ENCODE measurements at places on chromosomes 7 and 10. TPM values are rescaled to one million over a fixed set of nuclear protein-coding genes. Genes with fewer than 3 reads are reported as not detected.

The CAMK1D gene
- total RNA-seq = 13.7 TPM

The SSC4D gene
- 2.1 TPM for total RNA-seq

The SLF2 gene
- total RNA-seq = 29.6 TPM

The NEUROG3 gene
- total RNA-seq = not detected

The CEP55 gene
- total RNA-seq = 0.88 TPM

The CYP3A7 gene
- not detected for total RNA-seq

The NRP1 gene
- 243 TPM for total RNA-seq

The CCDC172 gene
- total RNA-seq = not detected

DNA sequence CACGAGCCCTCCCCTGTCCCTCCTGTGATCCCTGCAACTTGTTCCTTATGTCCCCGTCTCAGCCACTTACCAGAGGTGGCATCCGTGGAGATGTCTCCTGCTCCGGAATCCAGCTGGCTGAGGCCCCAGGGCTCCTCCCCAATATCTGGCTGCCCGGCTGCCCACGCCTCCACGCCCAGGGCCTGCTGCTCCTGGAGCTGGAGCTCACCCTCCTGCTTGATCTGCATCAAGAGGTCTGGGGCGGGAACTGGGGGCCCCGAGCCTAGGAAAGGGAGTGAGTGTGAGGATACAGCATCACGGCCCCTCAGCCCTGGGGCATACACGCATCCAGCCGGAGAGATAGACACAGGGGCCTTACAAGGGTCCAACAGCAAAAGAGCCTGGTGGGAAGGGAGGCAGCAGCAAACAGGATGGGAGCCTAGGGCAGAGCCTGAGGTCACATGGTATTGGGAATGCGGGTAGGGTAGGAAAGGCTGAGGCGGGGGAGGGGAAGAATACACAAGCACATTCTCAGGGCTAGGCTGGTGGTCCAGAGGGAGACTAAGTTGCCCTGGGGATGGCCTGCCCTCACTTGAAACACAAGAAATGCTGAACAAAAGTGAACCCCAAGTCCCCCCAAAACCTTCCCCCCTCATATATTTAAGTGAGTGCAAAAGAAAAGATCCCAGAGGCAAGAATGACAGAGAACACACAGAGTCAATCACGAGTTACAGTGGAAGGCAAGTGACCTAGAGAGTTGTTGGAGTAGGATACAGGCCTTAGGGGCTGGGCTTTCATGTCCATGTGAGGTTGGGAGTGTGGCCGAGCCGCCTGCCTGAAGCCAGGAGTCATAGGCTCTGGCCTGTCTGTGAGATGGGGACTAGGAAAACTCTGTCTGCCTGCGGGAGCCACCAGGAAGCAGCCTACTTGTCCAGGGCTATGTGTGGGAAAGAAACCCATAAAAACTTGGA is 16.9 kb upstream of the ZNF777 start:
- DNase-seq = peak; percentile 22

GRCh38 chr7:70678621-70679251 is 453.2 kb upstream of the GALNT17 start:
- DNase-seq = no peak

DNA sequence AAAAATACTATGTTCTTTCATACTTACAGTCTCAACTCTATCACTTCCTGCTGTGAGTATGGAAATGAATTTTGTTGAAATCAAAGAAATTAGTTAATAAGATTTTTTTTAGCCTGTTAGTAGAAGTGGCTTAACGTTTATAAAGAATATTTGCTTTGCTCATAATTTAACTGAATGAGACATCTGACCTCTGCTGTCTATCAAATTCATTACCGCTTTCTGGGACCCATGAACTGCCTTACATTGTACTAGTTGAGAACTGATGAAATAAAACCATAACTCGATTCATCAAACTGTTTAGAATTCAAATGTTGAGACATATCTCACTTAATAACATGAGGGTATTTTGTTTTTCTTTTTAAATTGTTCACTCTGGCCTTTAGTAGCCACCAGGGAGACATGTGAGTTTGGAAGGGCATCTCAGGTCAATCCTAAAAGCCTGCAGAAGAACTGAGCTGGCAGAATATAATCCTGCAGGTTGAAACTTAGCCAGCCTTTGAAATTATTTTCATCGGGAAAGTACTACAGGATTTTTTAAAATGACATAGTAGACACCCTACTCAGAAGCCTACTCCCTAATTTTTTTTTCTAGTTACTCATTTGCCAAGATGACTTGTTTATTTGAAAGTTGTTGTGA is 78.7 kb downstream of the KIAA1217 start:
- DNase-seq = no peak

DNA sequence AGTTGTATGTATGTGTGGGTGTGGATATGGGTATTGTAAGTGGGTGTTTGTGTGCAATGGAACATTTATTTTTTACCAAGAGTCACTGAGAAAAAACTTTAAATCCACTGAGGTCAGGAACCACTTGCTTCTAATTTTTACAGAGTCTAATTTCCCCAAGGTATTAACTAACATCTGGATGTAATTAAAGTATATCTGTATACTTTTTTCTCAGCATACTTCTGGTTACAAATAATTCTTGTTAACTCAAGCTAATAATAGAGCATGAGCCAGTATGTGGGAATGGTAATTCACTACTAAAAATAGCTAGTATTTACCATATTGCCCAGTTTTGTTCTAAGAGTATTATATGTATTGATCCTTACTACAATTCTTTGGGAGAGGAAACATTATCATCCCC is 24.6 kb upstream of the STEAP4 start:
- DNase-seq = no peak

DNA sequence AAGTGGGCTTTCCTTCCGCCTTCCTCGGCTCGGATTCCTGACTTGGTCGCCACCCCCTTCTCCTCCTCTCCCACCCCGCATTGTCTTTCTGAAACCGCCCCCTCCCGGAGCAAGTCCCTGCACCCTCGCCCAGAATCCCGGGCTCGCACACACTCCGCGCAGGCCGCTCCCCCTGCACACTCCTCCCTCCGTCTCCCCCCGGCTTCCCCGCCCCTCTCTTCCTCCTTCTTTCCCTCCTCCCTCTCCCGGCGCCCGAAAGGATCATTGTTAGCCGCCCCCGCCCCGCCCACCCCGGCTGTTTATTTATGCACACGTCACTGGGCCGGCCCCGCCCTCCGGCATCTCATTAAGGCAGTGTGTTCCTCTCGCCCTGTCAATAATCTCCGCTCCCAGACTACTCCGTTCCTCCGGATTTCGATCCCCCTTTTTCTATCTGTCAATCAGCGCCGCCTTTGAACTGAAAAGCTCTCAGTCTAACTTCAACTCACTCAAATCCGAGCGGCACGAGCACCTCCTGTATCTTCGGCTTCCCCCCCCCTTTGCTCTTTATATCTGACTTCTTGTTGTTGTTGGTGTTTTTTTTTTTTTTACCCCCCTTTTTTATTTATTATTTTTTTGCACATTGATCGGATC is at the start of gene TCF7L2:
Gene TCF7L2, plus strand, starts transcription at position 373 of the 633 bp plus-strand sequence. CDS start 510 bp downstream, outside the sequence.
- peak; percentile 99 for DNase-seq

GRCh38 chr10:33698033-33698432 is 363.6 kb upstream of the NRP1 start:
- DNase-seq = no peak

- DNase-seq = no peak
Observed at GRCh38 chr7:139054101-139054500, 18.3 kb upstream of the ZC3HAV1L start.

GRCh38 chr10:68074031-68074774 is 880 bp downstream of the HERC4 start:
- DNase-seq = no peak

- no peak for DNase-seq
Observed at GRCh38 chr7:112020800-112021199, 185.4 kb downstream of the DOCK4 start.

- no peak for DNase-seq
Observed at GRCh38 chr10:54826994-54827560, 26.0 kb upstream of the PCDH15 start.

GRCh38 chr10:107141524-107142061 is 22.9 kb downstream of the SORCS1 start:
- no peak for DNase-seq

GRCh38 chr10:63265222-63265617 is 132.1 kb downstream of the NRBF2 start:
- peak; percentile 53 for DNase-seq

DNA sequence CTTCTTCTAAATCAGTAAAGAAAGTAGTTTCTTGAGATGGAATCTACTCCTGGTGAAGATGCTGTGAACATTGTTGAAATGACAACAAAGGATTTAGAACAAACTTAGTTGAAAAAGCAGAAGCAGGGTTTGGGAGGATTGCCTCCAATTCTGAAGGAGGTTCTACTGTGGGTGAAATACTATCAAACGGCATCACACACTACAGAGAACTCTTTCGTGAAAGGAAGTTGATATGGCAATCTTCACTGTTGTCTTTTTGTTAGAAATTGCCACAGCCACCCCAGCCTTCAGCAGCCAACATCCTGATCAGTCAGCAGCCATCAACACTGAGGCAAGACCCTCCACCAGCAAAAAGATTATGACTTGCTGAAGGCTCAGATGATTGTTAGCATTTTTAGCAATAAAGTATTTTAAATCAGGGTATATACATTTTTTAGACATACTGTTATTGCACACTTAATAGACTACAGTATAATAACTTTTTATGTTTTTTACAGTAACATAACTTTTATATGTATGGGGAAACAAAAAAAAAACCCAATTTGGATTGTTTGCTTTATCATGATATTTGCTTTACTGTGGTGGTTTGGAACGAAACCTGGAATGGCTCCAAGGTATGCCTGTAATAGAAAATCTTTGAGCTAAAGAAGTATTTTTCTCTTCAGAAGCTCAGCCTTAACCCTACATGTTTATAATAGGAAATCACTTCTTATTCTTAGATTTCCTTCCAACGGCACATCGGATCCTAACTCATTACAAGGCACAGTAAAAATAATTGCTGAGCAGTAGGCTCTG is 257.3 kb downstream of the LRMDA start:
- DNase-seq = no peak

DNA sequence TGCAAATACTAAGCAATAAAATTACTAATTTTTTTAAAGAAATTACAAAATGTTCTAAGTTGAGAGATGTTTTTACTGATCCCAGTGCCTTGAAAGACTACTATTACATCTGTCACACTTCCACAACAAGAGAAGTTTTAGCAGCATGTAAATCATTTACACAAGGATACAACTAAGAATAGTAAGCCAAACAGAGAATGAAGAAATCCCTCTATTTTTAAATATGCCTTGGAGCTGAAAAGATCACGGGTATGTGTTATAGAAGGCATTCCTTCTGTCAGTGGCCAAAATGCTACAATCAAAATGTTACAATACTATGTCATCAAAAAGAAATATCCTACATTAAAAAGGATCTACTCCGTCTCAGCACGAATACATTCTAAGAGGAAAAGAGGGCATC is 52.6 kb downstream of the LARP4B start:
- DNase-seq = no peak

DNA sequence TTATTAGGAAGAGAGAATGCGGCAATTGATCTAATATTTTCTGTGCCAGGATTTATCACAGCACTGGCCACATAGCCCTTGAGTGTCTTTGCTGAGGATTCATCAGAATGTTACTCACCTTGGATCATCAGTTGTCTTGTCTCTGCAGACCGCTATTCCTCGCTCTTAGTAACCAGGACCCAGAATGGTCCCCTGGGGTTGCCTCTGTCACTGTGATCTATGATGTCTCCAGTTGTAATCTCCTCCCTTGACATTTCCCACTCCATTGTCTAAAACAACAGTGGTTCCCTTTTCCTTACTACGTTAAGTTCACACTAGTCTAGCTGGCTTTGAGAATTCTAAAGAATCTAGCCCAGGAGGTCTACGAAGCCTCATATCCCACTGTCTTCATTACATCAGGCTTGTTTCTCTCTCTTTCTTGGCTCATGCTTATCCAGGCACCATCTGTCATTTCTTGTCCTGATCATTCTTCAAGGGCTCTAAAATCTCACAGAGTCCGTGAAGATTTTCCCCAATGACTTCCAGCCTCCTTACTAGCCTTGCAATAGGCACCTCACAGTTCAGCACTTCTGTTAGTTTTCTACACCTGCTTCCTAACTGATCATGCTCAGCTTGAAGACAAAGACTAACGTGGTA is 125.8 kb downstream of the CUBN start:
- no peak for DNase-seq

DNA sequence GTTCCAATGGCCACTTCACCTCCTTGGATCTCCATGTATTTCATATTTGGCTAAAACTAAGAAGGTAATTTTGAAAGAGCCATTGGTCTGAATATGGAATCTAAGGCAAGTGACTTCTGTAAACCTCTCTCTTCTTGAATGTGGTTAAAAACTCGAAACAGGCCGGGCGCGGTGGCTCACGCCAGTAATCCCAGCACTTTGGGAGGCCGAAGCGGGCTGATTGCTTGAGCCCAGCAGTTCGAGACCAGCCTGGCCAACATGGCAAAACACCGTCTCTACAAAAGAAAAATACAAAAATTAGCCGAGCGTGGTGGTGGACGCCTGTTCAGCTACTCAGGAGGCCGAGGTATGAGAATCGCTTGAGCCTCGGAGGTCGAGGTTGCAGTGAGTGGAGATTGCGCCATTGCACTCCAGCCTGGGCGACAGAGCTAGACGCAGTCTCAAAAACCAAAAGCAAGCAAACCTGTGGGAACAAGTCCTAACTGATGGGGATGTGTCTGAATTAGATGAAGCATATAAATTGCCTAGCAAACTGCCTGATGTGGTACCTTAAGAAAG is 2.2 kb downstream of the LANCL2 start:
- DNase-seq = no peak

DNA sequence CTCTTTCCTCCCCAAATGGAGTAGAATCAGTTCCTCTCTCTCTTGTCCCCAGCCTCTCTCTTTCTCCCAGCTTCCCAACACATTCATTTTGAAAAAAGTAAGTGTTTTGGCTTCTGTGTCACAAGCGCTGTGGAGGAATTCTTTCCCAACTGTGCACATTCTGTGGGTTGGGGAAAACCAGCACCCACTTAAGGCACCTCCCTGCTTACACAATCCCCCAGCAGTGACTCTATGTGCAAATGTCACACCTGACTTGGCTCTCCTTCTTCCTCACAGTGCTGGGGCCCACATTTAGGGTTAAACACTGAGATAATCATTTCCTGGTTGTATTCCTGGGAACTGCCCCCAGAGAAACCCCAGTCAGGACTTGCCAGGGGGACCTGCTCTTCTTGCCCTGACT is 358.1 kb upstream of the ZNF32 start:
- no peak for DNase-seq

- no peak for DNase-seq
Observed at GRCh38 chr10:119456435-119456810, 86.1 kb downstream of the RGS10 start.

- peak; percentile 24 for DNase-seq
Observed at GRCh38 chr7:6558837-6559236, 7.6 kb upstream of the GRID2IP start.

DNA sequence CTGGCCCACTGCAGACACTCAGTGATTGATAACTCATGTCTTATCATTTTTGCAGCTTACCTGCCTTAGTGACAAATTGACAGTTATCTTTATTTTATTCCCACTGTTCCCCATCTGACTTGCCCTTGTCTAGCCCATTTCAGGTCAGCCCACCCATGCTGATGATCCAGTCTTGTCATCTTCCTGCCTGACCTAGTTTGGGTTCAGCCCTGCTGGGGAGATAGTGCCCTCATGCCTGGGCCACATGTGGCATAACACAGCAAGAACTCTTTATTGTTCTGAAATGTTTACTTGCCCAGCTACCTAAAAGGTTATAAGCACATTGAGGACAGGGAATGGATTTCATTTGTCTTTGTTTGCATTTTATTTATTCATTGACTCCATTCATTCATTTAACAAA is 75.6 kb downstream of the ENTPD1 start:
- DNase-seq = no peak

- no peak for DNase-seq
Observed at GRCh38 chr10:32538256-32538655, 92.3 kb downstream of the CCDC7 start.

GRCh38 chr7:42570944-42571343 is 333.9 kb upstream of the GLI3 start:
- DNase-seq = no peak

GRCh38 chr7:112162142-112162766 is 43.9 kb downstream of the DOCK4 start:
- DNase-seq = peak; percentile 92
